ENCODE measurements at places on chromosomes 4 and X. TPM values are rescaled to one million over a fixed set of nuclear protein-coding genes. Genes with fewer than 3 reads are reported as not detected.

The PIR gene
- 3.1 TPM for total RNA-seq

The GPR34 gene
- 0.36 TPM for total RNA-seq

The TLR1 gene
- total RNA-seq = 1.8 TPM

DNA sequence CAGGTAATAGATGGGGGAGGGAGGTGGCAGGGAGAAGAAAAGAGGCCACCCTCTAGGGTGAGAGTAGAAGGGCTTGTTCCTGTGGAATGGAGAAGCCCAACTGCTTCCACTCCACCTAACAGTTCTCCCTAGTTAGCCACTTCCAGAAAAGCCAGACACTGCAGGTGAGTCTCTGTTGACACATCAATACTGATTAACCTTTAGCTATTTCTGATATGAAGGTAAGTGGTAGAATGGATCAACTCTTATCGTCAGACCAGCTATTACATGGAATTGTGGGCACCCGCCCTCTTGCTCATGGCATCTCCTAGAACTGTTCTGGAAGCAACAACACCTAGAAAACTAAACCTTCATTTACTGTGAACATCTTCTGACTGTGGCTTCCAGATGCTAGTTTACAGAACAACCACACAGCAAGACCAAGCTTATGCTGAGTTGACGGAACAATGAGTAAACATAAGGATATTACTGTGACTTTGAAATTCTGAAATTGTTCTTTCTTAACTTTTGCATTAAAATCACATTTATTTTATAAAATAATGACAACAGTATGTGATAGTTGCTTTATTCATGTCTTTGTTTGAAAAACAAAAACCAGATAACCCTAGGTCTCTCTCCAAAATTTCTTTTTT is 44.7 kb downstream of the ANXA3 start:
- peaks cover 8% of the 10 kb centered on the region for H3K27me3 ChIP-seq
- H3K27ac ChIP-seq = no peak overlapping the region
- H3K4me3 ChIP-seq = no peak overlapping the region
- no peaks in the 10 kb centered on the region for H3K36me3 ChIP-seq

DNA sequence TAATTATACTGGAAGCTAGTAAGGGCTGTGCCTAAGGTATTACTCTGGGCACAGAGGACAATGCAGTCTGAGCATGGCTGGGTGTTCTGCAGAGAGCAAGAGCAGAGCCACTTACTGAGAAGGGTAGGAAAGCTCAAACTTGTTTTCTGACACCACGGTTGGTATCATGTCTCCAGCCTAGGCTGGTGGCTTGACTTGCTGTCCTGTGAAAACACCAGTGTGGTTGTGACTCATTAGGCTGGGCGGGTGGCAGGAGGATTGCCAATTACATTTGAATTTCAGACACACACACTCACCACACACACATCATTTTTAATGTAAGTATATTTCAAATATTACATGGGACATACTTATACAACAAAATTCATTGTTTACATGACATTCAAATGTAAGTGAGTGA is 19.7 kb upstream of the MTM1 start:
- peak; percentile 49 for DNase-seq
- no peaks in the 10 kb centered on the region for H3K27me3 ChIP-seq
- peaks cover 26% of the 10 kb centered on the region for H3K4me1 ChIP-seq
- no peaks in the 10 kb centered on the region for H3K36me3 ChIP-seq
- H3K27ac ChIP-seq = no peak overlapping the region

DNA sequence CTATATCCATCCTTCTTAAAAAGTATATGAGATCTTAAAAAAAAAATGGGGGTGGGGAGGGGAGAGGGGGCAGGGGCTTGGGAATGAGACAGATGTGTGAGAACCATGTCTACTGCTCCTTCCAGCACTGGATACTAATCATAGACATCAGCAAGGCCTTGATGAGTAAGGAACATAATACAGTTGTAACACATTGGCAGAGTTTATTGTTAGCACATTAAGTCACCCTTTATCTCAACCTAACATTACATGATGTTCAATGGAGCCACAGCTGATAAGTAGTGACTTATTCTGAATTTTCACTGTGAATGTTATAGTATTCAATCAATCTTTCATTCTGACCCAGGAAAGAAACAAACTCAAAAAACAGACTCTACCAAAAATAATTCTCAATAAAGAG is 47.3 kb upstream of the KCNE5 start:
- peaks cover 24% of the 10 kb centered on the region for H3K36me3 ChIP-seq
- no peaks in the 10 kb centered on the region for H3K27me3 ChIP-seq
- no peak overlapping the region for H3K27ac ChIP-seq
- no peak for DNase-seq
- no peak overlapping the region for H3K4me3 ChIP-seq
- H3K4me1 ChIP-seq = no peaks in the 10 kb centered on the region

- no peak overlapping the region for H3K27ac ChIP-seq
- no peak overlapping the region for H3K4me3 ChIP-seq
- DNase-seq = no peak
- no peaks in the 10 kb centered on the region for H3K27me3 ChIP-seq
- H3K36me3 ChIP-seq = peaks cover 19% of the 10 kb centered on the region
These were observed 7.5 kb downstream of the RASL11B start for GRCh38 chr4:52869656-52870055.

DNA sequence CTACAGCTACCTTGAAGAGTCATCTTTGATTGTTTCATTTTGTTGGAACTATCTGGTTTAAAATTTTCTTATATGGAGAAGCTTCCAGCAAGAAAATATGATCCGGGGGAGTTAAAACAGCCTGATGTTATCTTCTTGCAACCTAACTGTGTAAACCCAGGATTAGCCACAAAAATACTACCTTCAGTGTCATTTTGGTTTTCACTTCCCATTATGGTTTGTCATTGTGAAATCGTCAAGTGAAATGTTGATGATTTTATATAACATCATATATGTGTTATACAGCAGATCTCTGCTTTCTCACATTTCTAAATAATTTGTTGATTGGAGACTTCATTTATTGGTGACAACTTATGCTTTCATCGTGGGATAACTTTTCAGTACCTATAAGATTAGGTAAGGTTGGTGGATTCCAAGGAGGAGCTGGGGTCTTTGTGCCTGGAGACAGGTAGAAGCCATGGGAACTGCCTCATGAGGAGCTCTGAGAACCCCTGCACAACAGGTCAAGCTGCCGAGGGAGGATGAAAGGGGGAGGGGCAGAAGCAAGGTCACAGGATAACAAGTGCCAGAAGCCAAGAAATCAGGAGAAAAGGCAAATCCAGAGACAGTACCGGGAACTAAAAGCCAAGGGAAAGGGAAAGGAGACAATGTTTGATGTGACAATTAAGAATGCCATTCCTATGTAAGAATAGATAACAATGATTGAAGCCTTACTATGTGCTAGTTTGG is 7.2 kb downstream of the ARHGAP24 start:
- no peaks in the 10 kb centered on the region for H3K4me1 ChIP-seq
- H3K36me3 ChIP-seq = no peaks in the 10 kb centered on the region
- no peak for DNase-seq
- H3K27me3 ChIP-seq = peaks cover 2% of the 10 kb centered on the region

DNA sequence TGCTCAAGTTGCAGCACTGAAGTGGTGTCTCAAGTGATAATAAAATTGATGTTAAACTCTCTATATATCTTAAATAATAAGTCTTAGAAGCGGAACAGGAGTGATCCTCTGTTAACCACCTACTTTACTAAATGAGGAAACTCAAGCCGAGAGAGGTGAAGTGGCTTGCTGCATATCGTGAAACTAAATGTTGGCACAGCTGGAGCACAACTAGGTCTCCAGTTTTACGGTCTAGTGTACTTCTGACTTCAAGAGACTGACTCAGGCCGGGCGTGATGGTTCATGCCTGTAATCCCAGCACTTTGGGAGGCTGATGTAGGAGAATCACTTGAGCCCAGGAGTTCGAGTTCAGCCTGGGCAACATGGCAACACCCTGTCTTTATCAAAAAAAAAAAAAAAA is 35.5 kb upstream of the PLS3 start:
- H3K27ac ChIP-seq = no peak overlapping the region
- no peaks in the 10 kb centered on the region for H3K4me1 ChIP-seq
- H3K36me3 ChIP-seq = no peaks in the 10 kb centered on the region
- no peak for DNase-seq
- H3K27me3 ChIP-seq = no peaks in the 10 kb centered on the region

DNA sequence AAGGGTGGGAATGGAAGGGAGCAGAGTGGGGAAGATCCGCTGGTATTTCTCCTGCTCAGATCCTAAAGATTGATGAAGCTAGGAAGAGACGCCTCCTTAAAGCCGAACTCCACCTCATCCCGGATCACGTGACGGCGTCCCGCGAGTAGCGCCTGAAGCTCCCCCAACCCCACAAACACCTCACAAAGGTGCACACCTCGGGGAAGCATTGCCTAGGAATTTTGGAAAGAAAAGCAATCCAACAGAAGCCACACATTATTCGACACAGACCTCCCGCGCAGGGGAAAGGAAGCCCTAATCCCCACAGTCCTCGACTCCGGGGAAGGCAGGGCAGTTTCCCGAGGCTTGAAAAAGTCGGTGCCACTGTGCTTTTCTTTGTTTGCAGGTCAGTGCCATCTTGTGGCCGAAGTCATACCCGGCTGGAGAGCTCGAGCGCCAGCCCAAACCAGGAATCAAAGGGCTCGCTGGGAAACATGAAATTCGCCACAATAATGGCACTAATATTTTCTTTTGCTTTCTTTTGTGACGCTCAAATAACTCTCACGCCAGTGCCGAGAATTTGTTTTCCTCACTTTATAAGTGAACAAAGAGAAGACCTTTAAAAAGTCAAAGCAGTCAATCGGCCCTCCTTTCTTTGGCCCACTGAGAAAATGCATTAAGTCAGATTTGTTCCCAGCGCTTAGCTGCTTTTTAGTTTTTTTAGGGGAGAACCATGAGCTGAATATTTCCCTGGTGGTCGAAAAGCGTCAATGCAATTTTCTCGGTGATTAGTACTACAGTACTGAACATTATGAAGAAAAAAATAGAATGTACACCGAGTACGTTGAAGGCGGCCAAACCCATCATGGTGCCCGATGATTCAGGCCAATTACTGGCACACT is at the start of gene NPY1R:
TSS of gene NPY1R (minus strand) at position 71 of the 881 bp plus-strand sequence. CDS start 6,042 bp downstream, outside the sequence.
- H3K36me3 ChIP-seq = no peaks in the 10 kb centered on the region
- H3K27ac ChIP-seq = no peak within 1 kb of the TSS
- peak; percentile 60 for DNase-seq

DNA sequence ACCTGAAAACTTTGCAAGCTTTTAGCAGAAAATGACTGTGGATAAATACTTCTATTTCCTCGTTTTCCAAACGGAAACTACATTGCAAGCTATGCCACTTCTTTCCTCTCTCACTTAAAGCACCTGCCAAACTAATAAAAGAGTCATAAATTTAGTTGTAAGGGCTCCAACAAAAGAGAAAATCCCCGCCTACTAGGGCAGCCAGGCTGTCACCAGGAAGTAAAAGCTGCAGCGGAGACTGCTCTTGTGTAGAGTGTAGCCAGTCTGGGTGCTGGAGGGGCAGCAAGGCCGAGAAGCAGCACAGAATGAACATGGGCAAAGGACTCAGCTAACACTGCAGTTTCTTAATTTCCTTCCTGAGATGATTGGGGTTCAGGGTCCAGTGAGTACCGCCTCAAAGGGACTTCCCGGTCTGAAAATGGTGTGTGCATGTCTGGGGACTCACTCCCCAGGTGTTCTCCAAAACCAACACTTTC is 89.3 kb upstream of the MAML3 start:
- H3K27me3 ChIP-seq = peaks cover 4% of the 10 kb centered on the region
- H3K4me3 ChIP-seq = peak overlapping the region; percentile 40
- no peaks in the 10 kb centered on the region for H3K36me3 ChIP-seq
- no peak for DNase-seq

GRCh38 chr4:84631573-84631972 is 48.6 kb downstream of the CDS1 start:
- no peaks in the 10 kb centered on the region for H3K27me3 ChIP-seq
- H3K4me1 ChIP-seq = no peaks in the 10 kb centered on the region
- no peaks in the 10 kb centered on the region for H3K36me3 ChIP-seq
- H3K27ac ChIP-seq = no peak overlapping the region
- no peak overlapping the region for H3K4me3 ChIP-seq

GRCh38 chrX:135547767-135548166 is 27.3 kb downstream of the INTS6L start:
- no peaks in the 10 kb centered on the region for H3K27me3 ChIP-seq
- peaks cover 18% of the 10 kb centered on the region for H3K4me1 ChIP-seq

GRCh38 chr4:38205261-38205660 is 245.1 kb downstream of the PTTG2 start:
- H3K27me3 ChIP-seq = no peaks in the 10 kb centered on the region
- H3K4me3 ChIP-seq = no peak overlapping the region
- no peak for DNase-seq
- H3K4me1 ChIP-seq = no peaks in the 10 kb centered on the region
- peaks cover 1% of the 10 kb centered on the region for H3K36me3 ChIP-seq

- H3K27ac ChIP-seq = no peak overlapping the region
- no peaks in the 10 kb centered on the region for H3K4me1 ChIP-seq
- no peaks in the 10 kb centered on the region for H3K36me3 ChIP-seq
These were observed 395.1 kb downstream of the RAB28 start for GRCh38 chr4:13088726-13089658.

Data from activated CD4-positive, alpha-beta memory T cell treated with anti-CD3 and anti-CD28 coated beads for 36 hours (primary cell).